Naive thymus-derived CD4-positive, alpha-beta T cell (primary cell): ENCODE measurements at places on chromosomes 13 and 19.

DNA sequence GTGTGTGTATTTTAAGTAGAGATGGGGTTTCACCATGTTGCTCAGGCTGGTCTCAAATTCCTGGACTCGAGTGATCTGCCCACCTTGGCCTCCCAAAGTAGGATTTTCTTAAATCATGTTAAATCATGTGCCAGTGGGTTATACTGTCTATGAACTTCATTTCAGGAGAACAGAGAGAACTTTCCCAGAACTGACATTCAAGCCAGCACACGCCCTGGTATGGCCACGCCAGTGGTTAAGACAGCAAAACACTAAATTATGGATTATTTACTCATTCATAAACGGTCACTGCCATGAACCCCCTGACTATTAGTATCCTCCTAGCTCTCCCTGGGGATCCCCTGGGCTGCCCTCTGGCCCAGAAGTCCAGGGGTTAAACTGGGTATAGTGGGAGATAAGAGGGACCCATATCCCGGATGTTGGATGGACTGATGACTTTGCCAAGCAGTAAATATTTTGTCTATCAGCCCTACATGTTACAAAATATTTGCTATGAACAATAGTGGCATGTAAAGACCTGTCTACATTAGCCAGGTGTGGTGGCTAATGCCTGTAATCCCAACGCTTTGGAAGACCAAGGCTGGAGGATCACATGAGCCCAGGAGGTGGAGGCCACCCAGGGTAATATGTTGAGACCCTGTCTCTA lies 16.1 kb upstream of the STRN4 start:
- no peak for DNase-seq

- DNase-seq = no peak
Observed at GRCh38 chr19:47598407-47599349, 10.3 kb upstream of the BICRA start.

GRCh38 chr19:11949201-11949600 lies 15.6 kb upstream of the ZNF763 start:
- no peak for DNase-seq

DNA sequence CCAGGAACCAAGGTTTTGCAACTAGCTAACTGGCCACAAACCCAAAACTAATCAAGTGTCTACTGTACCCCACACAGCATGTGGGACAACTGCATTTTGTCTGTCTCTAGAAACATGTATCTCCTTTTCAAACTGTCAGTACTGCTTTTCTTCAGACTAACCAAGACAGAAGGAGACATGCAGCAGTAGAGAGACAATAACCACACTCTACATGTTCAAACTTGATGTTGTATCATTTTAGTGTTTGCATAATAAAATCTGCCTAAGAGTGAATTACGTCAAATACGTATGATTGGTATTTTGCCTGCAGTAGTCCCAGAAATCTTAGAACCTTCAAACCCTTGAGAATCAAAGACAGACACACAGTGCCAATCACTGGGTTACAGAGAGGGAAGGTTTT lies 22.0 kb upstream of the FREM2 start:
- DNase-seq = no peak

GRCh38 chr13:21938168-21938567 lies 267.3 kb downstream of the FGF9 start:
- DNase-seq = no peak

DNA sequence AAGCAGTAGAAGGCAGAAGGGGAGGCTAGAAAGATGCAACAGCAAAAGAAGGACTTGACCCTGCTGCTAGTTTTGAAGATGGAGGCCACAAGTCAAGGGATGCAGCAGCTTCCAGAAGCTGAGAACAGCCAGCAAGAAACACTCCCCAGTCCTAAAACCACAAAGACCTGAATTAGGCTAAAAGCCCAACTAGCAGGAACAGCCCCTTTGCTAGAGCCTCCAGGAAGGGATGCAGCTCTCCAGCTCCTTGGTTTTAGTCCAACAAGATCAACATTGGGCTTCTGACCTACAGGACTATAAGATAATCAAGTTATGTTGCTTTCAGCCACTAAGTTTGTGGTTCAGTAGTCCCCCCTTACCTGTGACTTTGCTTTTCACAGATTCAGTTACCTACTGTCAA lies 10.5 kb upstream of the LATS2 start:
- DNase-seq = no peak

DNA sequence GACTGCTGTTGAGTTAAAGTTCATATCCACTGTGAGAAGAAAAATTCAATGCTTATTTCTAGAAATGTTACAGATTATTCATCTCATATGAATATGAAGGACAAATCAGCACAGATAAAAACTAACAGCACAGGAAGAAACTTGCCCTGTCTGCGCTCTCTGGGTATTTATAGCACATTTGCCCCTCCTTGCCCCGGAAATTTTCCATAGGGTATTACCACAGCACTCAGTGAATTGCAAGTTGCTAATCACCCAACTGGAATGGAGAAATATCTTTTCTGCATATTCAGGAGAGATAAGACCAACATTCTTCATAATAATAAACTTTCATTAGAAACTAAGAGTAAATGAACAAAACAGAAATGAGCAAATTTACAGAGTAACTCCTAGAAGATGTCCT lies 318.0 kb upstream of the KLF12 start:
- DNase-seq = no peak

DNA sequence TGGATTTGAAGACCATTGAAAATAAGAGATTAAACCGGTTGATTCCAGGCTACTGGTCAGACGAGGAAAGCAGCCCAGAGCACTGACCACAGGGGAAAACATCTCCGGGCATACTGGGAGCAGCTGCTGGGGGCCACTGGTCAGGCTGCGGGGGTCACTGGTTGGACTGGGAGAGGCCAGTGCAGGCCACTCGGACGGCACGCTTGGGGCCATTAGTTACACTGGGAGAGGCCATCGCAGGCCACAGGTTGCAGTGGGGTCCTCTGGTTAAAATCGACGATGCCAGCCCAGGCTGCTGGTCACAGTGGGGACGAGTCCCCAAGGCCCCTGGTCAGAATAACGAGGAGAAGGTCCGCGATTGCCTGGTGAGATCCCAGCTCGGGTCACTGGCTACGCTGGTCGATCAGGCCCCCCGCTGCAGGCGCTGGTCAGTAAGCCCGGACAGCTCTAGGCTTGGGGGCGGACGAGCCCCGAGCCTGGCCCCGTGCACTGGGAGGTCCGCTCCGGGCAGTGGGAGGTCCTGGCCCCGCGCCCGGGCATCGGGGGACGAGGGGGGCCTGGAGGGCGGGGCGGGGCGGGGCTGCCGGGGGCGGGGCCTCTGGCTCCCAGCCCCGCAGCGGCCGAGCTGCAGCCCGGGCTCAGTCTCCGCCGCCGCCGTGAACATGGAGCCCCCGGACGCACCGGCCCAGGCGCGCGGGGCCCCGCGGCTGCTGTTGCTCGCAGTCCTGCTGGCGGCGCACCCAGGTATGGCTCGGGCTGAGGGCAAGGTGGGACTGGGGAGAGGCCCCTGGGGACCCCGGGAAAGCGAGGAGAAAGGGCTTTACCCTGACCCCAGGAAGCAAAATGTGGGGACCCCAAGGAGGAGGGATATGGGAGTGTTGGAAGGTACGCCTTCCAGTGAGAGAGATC lies at the start of gene BCAM:
Gene BCAM, plus strand, starts transcription at position 641 of the 909 bp plus-strand sequence. Its CDS starts 22 bp downstream, at position 663.
- DNase-seq = no peak

DNA sequence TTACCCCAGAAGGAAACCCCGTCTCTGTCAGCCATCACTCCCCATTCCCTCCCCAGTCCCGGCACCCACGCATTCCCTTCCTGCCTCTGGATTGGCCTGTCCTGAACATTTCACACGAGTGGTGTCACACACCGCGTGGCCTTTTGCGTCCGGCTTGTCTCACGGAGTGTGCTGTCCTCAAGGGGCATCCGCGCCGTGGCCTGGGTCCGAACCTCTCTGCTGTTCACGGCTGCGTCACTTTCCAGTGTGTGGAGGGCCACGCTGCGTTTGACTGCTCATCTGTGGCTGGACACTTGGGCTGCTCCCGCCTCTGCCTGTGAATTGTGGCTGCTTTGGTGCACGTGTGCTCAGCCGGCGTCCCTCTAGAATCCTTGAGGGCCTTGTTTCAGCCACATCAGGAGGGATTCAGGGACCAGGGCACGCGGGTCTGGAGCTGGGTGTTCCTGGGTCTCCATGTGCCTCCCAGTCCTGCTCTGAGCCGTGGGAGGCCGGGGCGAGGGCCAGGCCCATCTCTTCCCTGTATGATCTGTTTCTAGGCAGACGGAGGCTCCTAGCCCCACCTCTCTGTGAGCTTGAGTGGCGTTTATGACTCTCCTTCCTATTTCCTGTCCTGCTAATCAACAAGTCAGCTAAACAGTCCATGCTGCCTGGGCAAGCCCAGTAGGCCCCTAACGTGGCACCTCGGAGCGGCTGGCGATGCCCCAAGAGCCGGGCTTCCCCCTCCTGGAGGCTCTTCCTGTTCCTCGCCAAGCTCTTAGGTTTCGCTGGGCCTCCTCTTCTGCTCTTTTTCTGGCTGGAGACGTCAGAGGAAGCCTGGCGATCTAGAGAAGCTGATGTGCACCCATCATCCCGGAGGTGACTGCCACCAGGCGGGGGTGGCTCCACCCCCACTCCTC lies 8.1 kb downstream of the STK11 start:
- DNase-seq = peak; percentile 61

DNA sequence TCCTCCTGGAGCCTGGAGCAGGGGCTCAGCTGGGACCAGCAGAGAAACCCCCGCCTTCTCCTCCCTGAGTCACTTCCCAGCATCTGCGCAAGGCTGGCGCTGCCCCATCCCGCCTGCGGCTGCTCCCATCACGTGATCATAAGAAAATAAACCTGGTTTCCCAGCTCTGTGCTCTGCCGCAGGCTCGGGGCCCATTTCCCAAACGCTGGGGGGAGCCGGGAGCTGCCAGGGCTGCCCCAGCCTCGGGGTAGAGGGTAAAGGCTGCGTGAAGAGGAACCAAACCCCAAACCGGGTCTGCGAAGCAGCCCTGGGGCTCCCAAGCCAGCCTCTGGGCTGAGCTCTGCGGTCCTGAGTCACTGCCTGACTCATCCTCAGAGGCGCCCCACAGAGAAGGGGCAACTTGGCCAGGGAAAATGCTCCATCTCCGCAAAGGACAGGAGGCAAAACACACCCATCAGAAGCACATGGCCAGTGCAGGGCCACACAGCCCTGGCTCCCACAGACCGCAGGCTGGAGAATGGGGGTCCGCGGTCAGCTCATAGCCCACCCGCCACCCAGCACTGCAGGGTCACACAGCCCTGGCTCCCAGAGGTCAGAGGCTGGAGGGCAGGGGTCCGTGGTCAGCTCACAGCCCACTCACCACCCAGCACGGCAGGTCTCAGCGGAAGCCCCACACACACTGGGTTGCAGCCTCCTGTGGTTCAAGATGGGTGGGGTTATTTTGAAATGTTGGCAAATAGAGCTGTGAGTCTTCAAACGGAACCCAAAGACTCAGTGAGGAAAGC lies 67.1 kb downstream of the RASA3 start:
- DNase-seq = peak; percentile 65

DNA sequence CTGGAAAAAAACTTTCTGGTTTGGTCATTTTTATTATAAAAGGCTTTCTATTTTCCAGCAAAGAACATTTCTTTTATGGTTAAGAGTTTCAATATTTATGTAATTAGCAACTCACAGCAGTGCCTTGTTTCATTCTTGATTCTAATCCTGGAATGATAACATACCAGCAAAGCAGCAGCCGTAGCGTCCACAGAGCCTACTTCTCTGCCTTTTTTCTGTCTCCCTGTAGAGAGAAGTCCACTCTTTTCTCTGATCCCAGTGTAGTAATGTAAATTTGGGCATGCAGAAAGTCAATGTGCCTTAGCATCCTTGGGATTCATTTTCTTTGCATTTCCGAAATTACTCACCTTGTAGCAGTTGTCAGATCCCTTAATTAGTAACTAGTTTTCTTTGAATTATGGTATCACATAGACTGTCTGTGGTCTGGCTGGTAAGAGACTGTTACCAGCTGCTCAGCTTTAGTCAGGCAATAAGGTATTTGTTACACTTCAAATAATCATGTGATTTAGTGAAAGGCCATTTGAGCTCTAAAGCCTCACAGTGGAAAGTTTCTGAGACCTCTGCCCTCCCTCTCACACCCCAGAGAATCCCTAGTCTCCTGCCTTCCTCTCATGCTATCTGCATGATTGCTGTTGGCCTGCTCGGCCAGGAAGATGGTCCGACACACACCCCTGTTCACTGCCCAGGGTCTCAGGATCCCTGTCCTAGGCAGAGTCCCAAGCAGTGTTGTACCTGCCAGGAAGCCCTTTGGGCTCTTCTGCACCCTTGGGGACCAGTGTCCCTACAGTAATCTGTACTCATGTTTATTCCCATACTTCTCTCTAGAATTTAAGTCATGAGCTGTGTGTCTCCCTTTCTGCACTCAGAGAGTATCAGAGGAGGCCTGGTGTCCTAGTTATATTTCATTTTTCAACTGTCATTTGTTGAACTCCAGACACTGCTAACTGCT lies 86.3 kb downstream of the LRCH1 start:
- no peak for DNase-seq

DNA sequence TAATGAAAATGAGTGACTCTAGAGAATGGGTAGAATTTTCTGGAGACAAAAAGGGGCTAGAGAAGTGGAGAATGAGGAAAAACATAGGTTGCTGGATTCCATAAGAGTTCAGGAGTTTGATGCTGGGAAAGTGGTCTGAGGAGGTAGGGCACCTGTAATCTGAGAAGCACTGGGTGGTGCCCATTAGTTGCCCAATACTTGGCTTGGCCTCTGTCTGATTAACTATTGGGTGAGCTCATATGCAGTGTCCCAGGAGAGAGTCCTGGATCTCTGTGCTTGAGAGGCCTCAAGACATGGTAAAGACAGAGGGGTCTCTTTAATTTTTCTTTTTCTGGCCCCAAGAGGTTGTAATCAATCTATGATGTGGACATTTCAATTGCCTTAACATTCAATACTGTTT lies 390.1 kb downstream of the TDRD3 start:
- DNase-seq = no peak

- no peak for DNase-seq
Observed at GRCh38 chr13:88176231-88176630, 505.1 kb downstream of the SLITRK5 start.

GRCh38 chr19:49858088-49858985 lies 7.4 kb downstream of the PTOV1 start:
- DNase-seq = no peak

DNA sequence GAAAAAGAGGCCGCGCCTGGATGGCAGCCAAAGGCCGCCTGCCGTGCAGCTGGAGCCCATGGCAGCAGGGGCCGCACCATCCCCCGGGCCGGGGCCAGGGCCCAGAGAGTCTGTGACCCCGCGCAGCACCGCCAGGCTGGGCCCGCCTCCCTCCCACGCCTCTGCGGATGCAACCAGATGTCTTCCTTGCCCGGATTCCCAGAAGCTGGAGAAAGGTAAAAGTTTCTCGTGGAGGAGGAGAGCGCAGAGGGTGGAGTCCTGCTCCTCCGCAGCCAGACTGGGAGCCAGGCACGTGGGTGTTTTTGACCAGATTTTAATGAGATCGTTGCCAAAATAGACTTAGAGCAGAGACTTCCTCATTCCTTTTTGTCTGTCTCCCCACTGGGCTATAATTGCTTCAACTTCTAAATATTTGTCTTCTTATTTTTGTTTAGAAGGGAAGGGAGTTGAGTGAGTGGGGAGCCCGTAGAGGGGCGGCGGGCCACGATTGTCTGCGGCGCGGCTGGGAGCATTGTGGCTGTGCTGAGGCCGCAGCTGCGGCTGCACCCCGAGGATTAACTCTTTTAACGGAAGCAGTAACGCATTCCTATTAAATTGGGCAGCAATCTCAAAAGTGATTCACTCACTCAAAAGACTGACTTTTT lies 22.8 kb upstream of the NDUFS7 start:
- no peak for DNase-seq
